Adrenal gland (tissue), 19 donors: ENCODE measurements at places on chromosomes 5 and 9.

- DNase-seq, result no peak
Observed at GRCh38 chr9:78807286-78807685, 510.4 kb downstream of the PSAT1 start.

DNA sequence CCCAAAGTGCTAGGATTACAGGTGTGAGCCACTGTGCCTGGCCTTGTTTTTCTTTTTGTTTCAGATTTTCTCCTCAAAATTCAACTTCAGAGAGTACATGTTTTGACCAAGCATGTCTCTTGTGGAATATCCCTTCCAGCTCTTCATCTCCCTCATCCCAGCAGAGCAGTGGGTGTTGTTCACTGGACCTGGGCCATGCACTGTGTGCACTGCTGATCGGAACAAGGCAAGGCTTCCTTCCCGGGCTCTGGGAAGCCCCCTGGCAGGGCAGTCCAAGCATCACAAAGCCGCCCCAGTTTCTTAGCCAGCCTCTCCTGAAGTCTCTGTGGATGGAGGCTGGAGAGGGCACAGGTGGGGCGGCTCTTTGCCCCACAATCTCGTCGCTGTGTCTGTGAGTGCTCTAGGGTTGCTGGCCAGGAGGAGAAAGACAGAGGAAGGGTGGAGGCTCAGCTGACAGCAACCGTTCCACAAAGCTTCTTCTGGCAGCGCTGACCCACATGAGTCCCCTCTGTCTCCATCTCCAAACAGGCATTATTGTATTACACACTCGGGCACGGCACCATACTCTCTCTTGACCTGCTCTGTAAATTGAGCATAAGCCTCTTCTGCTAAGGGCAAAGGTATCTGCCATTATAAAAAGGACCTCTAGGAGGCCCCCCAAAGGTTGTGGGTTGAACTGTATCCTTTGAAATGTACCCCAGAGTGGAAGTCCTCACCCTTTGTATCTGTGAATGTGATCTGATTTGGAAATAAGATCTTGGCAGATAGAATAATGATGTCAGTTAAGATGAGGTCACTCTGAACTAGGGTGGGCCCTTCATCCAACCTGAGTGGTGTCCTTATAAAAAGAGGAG is 89.6 kb downstream of the TARS1 start:
- no peak for DNase-seq

DNA sequence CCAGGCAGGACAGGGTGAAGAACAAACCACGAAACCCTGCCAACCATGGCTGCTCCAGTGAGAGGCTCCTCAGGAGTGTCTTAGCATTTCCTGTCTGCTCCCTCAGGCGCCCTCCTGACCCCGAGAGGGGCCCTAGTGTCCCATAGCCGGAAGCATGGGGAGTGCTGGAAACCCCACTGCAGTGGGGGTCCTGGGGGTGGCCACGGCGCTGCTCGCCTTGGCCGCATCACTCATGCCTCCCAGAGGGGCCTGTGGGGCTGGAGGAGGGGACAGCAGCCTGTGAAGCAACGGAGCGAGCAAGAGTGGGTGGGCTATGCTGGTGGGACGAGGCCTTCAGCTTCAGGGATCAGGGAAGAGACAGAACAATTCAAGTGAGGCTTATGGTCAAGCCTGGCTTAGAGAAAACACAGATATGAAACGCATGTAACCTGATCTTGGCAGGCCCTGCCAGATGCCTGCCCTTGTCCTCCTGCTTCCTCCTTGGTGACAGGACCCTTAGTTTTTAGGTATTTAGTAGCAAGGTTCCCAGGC is 219.1 kb downstream of the FANCC start:
- no peak for DNase-seq

GRCh38 chr5:154465169-154465568 is 12.9 kb downstream of the HAND1 start:
- DNase-seq, result peak; percentile 46

GRCh38 chr5:175141421-175141820 is 302.6 kb downstream of the DRD1 start:
- DNase-seq, result no peak

- DNase-seq, result no peak
Observed at GRCh38 chr5:102807878-102808502, 52.9 kb downstream of the PAM start.

- DNase-seq, result no peak
Observed at GRCh38 chr5:79827159-79827629, 137.6 kb downstream of the CMYA5 start.

GRCh38 chr5:1314564-1314982 is 19.7 kb upstream of the TERT start:
- DNase-seq, result no peak

- no peak for DNase-seq
Observed at GRCh38 chr5:72687288-72687687, 129.2 kb upstream of the TNPO1 start.

GRCh38 chr5:159359408-159359807 is 29.1 kb upstream of the IL12B start:
- DNase-seq, result no peak

DNA sequence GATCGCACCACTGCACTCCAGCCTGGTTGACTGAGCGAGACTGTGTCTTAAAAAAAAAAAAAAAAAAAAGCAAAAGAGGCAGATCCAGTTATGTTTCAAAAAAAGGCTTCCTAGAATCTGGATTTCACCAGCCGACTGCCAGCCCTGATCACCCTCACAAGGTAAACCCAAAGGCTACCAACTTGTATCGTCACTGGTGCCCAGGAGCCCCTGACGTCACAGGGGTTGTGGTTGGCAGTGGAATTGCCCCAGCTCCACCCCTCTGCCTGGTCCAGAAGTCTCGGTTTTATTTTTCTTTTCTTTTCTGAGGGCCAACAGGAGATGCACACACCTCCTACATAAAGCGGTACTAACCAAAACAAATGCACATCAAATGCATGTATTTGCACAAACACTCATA is 6.0 kb upstream of the LMX1B start:
- no peak for DNase-seq

- no peak for DNase-seq
Observed at GRCh38 chr9:13378154-13378553, 98.7 kb upstream of the MPDZ start.

DNA sequence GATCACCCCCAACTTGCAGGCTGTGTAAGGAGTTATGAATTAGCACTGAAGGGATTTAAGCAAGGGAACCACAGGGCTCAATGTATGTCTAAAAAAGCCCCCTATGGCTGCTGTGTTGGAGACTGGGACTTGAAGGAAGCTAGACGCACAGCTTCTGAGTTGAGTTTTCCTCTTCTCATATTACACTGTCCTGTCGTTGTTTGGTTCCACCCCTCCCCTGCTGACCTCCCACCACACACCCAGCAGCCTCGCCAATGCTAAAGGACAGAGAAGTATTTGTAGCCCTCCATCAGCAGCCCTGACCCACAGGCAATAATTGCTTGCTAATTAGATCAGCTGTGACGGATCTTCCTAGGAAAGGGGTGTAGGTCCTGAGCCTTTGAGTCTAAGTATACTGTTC is 15.1 kb upstream of the CARTPT start:
- no peak for DNase-seq

DNA sequence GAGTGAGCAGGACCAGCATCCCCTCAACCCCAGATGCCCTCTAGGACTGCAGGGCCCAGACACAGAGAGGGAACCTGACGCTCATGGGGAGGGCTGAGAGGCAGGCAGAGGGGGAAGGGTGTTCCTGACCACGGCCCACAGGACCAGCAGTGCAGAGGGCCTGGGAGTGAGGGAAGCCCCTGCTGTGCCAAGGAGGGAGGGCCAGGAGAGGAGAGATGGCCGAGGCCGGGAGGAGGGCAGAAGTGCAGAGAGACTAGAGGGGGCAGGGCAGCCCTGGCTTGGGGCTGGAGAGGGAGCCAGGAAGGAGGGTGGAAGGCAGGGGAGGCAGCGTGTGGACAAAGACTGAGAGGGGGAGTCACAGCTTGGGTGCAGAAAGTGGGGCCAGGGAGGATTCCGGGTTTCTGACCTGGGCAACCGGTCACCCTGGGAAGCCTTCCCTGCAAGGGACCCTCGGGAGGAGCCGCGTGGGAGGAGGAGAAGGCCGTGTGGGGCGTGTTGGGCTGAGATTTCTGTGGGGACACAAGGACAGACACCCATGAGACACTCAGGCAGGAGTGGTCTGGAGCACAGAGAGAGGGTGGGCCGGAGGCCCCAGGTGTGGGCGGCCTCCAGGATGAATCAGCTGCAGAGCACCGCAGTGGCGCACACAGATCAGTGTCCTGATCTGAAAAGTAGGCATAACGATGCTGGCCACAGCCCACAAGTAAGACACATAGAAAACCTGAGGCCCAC is 117.5 kb downstream of the ADAMTS2 start:
- DNase-seq, result no peak

DNA sequence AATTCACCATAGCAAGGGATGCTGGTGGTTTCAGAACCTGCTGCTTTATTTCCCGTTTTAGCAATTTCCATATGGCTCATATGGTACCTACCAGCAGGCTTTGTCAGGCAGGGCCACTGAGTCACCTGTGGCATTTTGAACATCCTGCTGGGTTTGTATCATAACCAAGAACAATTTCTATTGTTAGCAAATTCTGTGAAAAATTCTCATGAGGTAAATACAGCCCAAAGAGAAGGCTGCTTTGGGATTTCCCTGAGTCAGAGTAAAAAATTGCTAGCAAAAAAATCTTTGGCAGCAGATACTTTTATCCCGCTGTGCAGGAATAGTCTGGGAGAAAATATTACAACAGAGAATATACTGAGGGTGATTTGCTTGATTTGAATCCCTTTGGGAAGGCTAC is 52.7 kb downstream of the PRR16 start:
- no peak for DNase-seq

DNA sequence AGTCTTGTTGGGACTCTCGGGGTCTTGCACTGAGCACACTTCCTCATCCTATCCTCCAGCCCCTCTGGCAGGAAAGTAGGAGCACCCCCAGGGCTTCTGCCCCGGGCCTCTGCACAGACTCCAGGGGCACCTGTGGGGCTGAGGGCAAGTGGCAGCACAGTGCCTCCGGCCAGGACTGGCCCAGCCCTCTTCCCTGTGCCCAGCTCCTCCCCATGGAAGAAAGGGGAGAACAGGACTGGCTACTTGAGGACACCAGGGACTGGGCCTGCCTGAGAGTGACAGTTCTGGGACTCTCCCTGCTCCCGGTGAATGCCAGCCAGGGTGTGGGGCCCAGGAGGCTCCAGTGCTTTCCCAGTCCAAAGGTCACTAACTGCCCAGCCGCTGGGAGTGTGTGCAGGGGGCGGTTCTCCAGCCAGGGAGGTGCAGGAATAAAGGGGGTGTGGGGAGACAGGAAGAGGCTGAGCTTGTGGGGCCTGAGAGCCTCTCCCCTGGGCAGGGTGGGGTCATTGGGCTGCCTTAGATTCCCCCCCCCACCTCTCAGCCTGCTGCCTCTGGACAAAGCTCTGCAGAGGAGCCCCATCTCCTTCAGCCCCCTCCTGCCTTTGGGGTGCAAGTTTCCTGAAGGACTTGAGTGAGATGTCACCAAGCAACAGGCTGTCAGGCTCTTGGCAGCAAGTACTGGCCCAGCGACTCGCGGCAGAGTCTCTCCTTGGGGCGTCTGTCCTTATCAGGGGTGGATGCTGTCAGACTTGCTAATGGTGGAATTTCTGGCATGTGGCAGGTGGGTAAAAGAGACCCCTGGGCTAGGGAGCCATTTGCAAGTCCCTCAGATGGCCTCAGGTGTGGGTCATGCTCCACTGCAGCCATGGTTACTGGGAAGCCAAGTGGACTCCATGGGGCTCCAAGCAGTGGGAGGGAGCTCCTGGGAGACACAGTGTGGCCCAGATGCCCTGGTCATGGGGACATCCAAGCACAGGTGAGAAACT is 19.1 kb upstream of the JADE2 start:
- DNase-seq, result peak; percentile 90

DNA sequence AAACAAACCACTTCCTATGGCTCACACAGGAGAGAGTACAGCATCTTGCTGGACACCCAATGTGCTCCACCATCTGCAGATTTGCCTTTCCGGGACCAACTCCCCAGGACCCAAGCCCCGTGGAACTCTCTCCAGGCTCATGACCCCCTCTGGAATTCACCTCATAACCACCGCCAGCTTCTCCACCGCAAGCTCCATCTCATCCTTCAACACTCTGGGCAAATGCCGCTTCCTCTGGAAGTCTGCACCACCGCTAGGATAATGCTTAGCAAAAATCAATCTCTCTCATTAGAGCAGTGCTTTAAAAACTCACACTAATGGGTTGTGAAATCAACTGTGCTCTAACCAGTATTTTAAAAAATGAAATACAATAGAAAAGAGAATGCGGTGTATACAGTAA is 150.0 kb downstream of the COL23A1 start:
- DNase-seq, result no peak

GRCh38 chr9:129209109-129209508 is 31.0 kb upstream of the IER5L start:
- no peak for DNase-seq

GRCh38 chr5:69113851-69114250 is 20.0 kb downstream of the SLC30A5 start:
- DNase-seq, result no peak

GRCh38 chr5:125786021-125786420 is 637.2 kb upstream of the GRAMD2B start:
- no peak for DNase-seq

DNA sequence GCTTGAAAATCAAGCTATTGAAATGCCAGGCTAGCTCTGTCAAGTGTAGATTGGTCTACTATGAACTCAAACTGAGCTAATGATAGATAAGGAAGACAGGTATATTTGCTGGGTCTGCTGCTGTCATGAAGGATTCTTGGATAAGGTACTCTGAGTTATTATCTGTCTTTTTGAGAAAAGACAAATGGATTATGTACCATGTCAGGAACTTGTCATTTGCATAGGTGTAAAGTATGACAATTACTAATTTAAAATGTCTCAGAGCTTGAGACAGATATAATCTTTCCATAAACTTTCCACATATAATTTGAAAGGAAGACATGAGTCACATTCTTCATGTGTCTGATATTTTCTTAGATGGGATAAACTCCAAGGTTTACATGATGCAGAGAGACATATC is 594.1 kb upstream of the PTPRD start:
- DNase-seq, result no peak

- no peak for DNase-seq
Observed at GRCh38 chr5:141826674-141827073, 51.5 kb downstream of the PCDH1 start.

DNA sequence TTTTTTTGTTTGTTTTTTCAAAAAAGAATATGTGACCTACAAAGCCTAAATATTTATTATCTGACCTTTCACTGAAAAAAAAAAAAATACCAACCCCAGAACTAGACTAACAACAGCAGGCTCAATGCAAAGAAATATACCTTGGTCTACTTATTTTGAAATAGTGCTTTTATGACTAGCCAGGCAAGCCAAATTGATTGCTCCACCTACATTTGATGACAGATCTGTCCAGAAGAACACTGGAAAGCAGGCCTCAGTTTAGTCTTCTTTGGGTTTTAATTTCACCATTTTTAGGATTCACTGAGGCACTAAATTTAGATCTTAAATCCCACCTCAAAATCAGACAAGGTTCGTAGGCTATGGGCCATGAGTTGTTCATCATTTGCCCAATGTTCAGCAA is 97.3 kb downstream of the PLPP1 start:
- DNase-seq, result no peak
